ENCODE measurements at places on chromosomes 13 and 19.

DNA sequence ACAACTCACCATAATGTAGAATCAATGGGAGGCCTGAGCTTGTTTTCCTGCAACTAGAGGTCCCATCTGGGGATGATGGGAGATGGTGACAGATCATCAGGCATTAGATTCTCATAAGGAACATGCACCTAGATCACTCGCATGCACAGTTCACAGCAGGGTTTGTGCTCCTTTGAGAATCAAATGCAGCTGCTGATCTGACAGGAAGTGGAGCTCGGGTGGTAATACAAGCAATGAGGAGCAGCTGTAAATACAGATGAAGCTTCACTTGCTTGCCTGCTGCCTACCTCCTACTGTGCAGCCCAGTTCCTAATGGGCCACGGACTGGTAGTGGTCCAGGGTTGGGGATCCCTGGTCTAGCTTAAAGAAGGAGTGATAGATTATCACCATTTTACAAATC is 33.0 kb downstream of the KPNA3 start:
- DNase-seq: no peak

GRCh38 chr19:17977021-17977420 is 10.1 kb downstream of the KCNN1 start:
- no peak for DNase-seq

GRCh38 chr13:39415008-39415802 is 187.8 kb downstream of the LHFPL6 start:
- DNase-seq: no peak

DNA sequence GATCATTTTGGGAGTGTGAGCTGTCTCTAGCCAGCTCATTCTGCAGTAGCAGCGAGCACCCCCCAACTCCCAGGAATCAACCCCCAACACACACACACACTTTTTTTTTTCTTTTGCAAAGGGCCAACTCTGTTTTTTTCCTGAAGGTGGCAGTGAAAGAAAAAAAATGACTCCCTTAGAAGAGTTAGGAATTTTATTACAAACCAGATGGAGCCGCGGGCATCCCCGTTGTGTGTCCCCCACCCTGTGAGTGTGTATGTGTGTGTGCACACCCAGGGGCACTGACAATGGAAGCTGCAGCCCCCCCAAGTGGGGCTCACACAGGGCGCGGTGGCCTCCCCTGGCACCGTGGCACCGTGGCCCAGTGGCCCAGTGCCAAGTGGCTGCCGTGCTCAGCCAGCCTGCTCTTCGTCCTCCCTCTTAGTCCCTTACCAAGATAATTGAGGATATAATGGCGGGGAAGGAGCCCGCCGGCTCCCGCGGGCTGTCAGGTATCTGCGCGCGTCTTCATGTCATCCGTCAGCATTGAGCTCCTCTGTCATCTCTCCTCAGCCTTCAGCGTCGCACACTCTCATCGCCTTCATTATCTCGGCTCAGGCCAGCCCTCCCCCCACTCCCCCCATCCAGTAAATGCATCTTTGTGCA is 314.1 kb downstream of the ZNF536 start:
- no peak for DNase-seq

DNA sequence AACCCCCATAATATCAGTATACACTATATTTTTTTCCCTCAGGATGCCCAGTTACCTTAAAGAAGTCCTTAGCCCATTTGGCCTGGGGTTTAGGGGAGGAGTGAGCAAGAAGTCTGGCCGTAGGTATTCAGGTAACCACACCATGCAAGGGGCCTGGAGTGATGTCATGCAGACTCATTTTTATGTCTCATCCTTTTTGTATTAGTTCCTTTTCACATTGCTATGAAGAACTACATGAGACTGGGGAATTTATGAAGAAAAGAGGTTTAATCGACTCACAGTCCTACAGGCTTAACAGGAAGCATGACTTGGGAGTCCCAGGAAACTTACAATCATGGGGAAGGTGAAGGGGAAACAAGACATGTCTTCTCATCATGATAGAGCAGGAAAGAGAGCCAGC is 12.2 kb downstream of the TPP2 start:
- no peak for DNase-seq

GRCh38 chr13:51541809-51542258 is 42.4 kb upstream of the WDFY2 start:
- DNase-seq: no peak

DNA sequence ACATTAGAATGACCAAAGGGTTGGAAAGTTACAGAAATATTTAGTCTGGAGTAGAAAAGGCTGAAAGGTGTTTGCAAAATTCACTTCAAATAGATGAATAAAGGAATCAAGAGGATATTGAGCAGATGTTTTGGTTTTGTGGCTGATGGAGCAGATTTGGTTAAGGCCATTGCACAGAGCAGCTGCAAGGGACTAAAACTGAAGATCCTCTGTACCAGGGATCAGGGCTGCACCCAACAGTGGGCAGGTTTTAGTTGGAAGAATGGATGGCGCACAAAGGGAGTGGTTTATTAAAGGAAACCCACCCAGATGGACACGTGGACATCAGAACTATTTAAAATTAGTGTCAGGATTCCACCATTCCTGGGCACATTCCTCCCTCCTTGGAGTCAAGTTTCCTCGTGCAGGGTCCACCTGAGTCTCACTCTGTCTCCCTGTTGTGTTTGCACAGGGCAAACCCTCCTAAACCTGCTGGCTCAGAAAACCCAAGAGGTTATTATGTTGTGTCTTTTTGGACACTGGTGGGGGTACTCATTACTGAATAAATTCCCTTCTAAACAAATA is 9.2 kb upstream of the UBAC2 start:
- DNase-seq: no peak

DNA sequence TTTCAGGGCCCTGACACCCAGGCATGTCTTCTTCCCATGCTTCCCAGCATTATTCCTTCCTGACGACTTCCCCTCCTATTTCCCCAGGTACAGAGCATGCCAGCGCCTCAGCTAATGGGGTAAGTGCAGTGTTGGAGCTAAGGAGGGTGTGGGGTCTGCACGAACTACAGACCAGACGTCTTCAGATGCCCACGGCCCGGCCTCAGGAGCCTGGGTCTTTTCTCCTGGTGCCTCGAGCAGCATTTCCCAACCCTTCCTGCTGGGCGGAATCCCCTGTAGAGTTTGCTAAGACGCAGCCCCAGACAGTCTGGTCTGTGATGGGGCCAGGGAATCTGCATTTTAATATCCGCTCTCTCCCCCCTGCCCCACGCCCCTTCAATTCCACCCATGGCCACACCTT is 10.1 kb upstream of the CEACAM19 start:
- no peak for DNase-seq

GRCh38 chr19:47896019-47896418 is 9.9 kb upstream of the SULT2A1 start:
- DNase-seq: no peak

DNA sequence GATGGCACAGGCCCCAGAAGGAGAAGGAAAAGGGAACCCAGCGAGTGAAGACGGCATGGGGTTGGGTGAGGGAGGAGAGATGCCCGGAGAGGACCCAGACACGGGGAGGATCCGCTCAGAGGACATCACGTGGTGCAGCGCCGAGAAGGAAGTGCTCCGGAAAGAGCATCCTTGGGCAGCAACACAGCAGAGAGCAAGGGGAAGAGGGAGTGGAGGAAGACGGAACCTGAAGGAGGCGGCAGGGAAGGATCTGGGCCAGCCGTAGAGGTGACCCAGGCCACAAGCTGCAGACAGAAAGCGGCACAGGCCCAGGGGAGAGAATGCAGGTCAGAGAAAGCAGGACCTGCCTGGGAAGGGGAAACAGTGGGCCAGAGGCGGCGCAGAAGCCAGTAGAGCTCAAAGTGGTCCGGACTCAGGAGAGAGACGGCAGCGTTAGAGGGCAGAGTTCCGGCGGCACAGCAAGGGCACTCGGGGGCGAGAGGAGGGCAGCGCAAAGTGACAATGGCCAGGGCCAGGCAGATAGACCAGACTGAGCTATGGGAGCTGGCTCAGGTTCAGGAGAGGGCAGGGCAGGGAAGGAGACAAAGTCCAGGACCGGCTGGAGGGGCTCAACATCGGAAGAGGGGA is 1.1 kb downstream of the PPP1R12C start:
- DNase-seq: peak; percentile 37

GRCh38 chr13:69547780-69548179 is 559.8 kb upstream of the ATXN8OS start:
- DNase-seq: no peak

DNA sequence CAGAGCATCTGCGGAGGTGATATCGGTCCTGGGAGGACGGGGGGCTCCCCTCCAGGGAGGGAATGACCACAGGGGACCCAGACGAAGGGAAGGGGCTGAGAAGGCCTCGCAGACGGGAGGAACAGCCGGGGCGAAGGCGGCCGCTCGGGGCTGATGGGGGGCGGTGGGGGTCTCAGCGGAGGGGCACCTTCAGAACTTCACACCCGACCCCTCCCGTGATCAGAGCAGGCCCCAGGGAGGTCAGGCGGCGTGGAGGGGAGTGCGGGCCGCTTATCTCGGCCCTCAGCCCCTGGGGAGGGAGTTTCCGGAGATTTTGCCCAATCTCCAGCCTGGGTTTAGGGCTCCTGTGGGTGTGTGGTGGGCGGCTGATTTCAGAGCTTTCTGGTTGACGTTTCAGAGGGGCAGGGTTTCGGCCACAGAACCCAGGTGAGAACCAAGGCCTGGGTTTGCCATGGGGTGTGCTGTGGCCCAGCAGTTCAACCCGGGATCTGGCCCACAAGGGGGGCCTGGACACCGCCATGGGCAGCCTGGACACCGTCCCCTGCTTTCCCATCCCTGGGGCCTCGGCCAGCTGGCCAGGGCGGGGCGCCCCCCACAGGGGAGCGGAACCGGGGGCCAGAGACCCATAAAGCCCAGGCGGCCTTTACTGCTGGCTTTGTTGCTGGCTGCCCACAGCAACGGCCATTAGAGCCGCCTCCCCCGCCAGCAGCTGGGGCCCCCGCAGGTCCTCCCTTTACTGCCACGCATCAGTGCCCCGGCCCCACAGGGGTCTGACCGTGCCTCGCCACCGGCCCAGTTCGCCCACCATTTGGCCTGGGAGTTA is 29.0 kb downstream of the ARID3A start:
- no peak for DNase-seq

- DNase-seq: no peak
Measured at GRCh38 chr13:45368571-45368970, 27.6 kb upstream of the TPT1 start.

GRCh38 chr19:6813659-6814058 is 41.2 kb downstream of the VAV1 start:
- DNase-seq: no peak

GRCh38 chr13:37701972-37702371 is 103.4 kb upstream of the POSTN start:
- no peak for DNase-seq

DNA sequence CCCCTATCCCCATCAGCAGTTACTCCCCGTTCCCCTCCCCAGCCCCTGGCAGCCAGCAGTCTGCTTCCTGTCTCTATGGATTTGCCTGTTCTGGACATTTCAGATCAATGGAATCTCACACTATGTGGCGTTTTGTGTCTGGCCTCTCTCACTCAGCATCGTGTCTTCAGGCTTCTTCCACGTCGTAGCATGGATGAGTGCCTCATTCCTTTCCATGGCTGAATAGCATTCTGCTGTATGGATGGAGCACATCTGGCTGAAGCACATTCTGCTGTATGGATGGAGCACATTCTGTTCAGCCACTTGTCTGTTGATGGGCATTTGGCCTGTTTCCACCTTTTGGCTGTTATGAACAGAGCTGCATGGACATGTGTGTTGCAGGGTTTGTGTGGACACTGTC is 29.5 kb downstream of the CRTC1 start:
- no peak for DNase-seq

GRCh38 chr13:41785402-41786172 is 175.3 kb downstream of the VWA8 start:
- no peak for DNase-seq

- no peak for DNase-seq
Measured at GRCh38 chr19:21765151-21765550, 2.2 kb downstream of the ZNF100 start.

DNA sequence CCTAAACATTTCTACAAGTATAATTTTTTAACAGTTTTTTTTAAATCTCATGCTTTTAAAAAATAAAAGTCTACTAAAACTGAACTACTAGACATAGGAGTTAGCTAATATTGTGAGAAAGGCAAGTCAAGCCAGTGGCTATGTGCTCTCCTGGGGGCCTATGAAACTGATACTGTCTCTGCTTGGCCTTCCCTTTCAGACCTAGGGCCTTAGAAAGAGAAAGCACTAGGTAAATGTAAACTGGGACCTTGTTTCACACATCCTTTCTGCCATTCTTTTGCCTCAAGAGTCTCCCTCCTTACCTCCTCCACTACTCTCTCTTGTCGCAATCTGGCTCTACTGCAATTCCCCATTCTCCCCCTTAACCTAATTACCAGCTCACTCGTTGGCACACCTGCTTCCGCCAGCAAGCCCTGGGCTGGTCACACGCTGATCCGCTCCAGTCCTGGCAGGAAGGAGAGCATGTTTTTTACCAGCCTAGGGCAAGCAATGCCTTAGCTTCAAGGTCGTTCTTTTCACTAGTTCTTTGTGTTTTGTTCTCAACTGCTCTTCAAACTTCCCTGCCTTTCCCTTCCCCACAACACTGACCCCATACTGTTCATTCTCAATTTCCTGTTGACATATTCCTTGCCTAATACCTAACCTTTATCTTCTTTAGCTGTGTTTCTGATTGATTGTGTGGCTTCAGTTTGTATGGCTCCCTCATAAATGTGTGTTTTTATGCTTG is 23.1 kb downstream of the TBC1D4 start:
- no peak for DNase-seq

GRCh38 chr13:105904034-105904742 is 631.3 kb downstream of the EFNB2 start:
- DNase-seq: no peak

GRCh38 chr19:9808855-9809824 is 9.7 kb downstream of the FBXL12 start:
- peak; percentile 77 for DNase-seq

- no peak for DNase-seq
Measured at GRCh38 chr13:30412346-30412745, 9.9 kb upstream of the UBE2L5 start.

GRCh38 chr13:108306860-108307259 is 37.3 kb downstream of the TNFSF13B start:
- peak; percentile 15 for DNase-seq

DNA sequence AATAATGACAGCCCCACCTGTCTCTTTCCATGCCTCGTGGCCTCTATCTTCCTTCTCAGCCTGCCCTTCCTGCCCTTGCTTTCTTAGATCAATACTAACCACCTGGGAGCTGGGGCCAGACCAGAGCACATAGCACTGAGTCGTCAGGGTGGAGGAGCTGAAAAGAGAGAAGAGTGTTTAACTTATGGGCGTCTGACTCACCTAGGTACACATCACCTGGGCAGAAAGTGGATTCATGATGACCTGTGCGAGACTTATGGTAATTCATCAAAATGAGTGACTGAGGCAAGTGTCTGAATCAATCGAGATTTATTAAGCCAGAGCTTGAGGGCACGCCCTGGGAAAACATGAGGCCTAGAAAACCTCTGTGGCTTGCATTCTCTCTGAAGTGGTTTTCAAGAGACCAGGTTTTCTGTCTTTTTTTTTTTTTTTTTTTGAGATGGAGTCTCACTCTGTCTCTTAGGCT is 19.2 kb downstream of the CEACAM6 start:
- peak; percentile 21 for DNase-seq

DNA sequence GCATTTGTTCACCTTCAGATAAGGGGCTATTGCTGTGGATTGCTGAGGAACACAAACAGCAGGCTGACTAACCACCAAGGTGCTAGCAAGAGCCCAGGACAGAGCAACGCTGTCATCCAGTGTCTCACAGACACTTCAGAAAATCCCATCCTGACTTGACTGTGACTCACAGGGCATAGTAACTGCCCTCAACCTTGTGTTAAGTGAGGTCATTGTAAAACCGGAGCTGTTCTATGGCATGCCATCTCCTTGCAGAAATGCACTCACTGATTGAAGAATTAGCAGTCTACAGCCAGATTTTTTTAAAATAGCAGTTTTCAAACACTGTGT is 51.1 kb downstream of the TNFRSF19 start:
- no peak for DNase-seq

Data from thymus (tissue), 14 donors.